Right ventricle myocardium inferior (tissue), 1 donor: ENCODE measurements at places on chromosomes 6 and 20. TPM values are rescaled to one million over a fixed set of nuclear protein-coding genes. Genes with fewer than 3 reads are reported as not detected.
A peak's percentile ranks its signal among the peaks of the same experiment; 100 is the strongest.

GRCh38 chr6:161686655-161687054 is 412.8 kb upstream of the AGPAT4 start:
- DNase-seq, result no peak

DNA sequence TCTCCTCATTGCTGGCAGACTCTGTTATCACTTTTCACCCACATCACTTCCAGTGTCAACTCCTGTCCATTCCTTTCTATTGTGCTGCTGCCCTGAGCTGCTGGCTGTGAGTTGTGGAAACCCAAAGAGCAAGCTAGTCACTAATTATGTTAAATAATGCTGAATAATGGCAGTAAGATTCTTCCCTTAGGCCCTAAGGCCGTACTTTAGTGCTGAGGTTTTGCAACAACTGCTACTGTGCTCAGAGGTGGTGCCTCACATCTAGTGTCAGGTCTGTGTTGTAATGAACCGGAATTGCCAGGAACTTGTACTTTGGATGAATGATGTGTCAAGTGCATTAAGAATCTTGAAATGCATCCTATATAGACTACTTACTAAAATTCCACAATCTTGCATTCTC is 372.2 kb upstream of the RNF217 start:
- no peak for DNase-seq

GRCh38 chr6:33198159-33198852 is 2.2 kb downstream of the RXRB start:
- no peak for DNase-seq

DNA sequence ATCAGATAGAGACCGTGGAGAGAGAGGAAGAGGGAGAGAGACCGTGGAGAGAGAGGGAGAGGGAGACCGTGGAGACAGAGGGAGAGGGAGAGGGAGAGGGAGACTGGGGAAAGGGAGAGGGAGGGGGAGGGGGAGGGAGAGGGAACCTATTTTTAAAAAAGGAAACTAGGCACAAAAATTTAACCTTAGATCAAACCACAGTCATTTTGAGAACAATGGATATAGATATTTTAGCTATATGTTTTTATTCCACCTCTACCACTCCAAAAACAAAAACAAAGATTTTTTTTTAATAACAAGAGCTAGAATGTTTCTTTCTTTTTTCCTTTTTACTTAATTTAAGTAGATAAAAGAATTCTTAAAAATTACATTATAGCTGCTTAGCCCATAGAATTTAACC is 65.1 kb upstream of the SCGN start:
- no peak for DNase-seq

GRCh38 chr6:98627129-98627775 is 207.1 kb upstream of the POU3F2 start:
- no peak for DNase-seq

DNA sequence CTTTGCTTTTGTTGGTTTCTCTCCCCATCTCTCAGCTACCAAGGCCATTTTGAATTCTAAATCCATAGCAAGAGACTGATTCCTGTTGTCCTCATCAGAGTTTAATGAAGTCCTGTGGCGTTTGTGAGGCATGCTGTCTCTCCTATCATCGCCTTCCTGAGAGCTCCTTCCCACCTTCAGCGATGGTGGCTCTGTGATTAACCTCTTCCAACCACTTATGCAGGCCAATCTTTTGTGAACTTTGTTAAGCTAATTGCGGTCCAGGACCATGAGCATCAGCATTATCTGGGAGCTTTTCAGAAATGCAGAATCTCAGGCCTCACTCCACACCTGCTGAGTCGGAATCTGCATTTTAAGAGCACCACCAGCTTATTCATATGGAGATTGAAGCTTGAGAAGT is 272.5 kb upstream of the CDYL start:
- DNase-seq, result no peak

DNA sequence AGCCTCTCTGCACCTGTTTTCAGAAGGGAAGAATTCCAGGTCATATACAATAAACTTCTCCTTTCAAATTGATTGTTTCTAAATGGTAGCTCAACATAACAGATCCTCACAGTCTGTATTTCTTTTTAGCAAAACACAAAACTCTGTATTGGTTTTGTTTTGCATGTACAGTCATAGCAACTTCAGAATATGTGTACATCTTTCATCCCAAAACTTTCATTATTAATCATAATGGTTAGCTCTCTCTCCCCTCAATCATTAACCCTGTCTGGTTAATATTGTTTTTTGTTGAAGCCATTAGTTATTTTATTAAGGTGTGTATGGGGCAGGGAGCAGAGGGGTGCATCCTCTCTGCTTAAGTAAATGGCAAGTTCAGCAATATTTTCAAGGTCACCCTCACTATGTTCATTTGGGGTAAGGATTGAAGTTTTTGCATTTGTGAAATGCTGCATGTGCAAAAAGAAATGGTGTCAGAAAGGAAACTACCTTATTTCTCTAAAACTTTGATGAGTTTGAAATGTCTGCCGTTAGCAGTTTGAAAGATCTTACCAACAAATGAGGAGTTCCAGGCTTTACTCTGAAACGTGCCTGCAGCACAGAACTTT is 136.8 kb upstream of the BTBD3 start:
- no peak for DNase-seq

- DNase-seq, result no peak
Measured at GRCh38 chr6:139330306-139330705, 38.5 kb upstream of the TXLNB start.

DNA sequence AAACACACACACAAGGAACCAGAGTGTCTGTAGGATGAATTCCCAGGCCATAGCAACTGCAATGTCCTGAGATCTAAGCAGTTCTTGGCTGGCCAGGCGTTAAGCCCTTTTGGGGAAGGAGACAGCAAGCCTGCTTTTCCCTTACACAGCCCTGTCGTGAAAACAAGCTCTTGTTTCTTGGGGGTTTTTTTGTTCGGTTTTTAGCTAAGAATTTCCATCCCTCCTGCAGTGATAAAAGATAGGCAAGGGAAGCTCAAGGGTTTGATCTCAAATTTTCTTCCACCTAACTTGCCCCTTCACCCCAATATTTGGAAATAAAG is 1.5 kb downstream of the TNFRSF21 start:
- no peak for DNase-seq

DNA sequence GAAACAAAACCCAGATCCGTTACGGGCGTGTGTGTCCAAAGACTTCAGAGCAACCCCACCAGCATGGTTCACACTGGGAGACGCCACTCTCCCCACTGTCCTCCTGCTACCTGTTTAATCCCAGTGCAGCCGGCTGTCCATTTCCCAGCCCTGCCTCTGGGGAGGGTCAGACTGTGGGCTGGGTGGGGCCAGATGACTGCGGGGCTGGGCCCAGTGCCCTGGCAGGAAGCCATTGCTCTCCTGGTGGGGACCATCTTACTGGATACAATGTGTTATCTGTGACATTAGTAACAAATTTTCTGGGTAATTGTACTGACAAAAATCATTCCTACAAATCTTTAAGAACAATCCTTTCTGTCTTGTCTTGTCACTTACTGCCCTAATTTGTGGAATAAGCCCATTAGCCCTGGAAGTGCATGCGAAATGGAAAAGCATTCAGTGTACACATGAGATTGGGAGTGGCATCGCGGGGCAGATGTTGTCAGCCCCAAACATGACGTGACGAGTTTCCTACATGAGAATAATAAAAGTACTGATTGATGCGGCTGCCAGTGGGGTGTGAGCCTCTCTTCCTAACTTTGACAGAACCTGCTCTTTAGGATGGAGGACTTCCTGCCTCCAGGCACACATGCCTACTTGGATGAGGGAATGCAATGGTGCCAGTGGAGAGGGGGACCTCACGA is 37.9 kb upstream of the PCMTD2 start:
- DNase-seq, result peak; percentile 2

- DNase-seq, result no peak
Measured at GRCh38 chr6:96651816-96652215, 88.9 kb downstream of the FHL5 start.

GRCh38 chr6:90087106-90087833 is 193.0 kb downstream of the GJA10 start:
- DNase-seq, result no peak

GRCh38 chr6:108760126-108761050 is 87.8 kb upstream of the ARMC2 start:
- DNase-seq, result no peak

DNA sequence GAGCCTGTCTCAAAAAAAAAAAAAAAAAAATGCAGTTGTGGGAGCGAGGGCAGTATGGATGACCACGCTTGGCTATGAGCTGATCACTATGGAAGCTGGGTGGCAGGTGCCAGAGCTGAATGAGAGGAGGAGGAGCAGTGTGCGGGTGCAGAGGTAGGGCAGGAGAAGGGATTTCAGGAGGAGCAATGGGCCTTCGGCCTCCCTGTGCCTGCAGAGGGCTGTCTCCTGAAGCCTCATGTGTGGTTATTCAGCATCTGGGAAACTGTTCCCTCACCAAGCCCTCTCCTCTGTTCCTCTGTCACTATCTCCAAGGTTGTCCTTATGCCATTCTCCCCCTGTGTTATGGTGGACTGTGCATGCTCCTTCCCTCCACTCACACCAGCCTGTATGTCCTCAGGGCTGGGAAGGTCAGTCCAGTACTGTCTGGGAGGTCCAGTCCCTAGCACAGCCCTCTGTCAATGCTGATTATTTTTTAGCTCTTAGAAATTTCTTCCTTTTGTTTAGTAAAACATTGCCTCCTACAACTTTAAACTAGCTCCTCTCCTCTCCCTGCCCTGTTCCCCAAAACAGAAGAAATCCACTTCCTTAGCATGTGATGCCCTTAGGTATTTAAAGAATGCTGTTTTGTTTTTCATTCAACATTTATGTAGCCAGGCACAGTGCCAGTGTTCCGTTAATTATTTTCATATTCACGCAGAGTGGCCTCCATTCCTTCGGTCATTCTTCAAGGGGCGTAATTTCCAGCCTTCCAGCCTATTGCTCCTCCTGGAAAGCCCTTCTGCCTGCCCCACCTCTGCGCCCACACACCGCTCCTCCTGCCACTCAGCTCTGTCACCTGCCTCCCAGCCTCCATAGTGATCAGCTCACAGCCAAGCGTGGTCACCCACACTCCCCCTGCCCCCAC is 48.9 kb downstream of the CNBD2 start:
- no peak for DNase-seq

- no peak for DNase-seq
Measured at GRCh38 chr6:25961619-25962148, 918 bp upstream of the TRIM38 start.

- DNase-seq, result no peak
Measured at GRCh38 chr6:52984247-52984646, 10.8 kb downstream of the GSTA4 start.

DNA sequence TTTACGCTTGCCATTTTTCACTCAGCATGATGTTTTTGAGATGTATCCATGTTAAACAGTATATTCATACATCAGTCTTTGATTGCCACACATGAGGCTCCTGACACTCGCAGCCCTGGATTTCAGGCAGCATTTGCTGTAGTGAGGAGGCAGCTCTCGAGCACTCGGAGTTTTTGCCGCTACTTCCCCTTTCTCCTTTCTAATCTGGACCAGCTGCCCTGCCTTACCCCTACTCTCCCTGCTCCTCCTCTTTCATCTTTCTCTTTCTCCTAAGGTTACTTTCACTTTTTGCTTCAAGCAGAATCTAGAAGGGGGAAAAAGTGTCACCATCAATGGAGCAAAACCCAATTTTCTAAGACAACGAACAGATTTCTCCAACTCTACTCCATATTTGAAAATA is 5.9 kb upstream of the CST3 start:
- no peak for DNase-seq

GRCh38 chr6:145632971-145633370 is 102.3 kb downstream of the EPM2A start:
- DNase-seq, result no peak

DNA sequence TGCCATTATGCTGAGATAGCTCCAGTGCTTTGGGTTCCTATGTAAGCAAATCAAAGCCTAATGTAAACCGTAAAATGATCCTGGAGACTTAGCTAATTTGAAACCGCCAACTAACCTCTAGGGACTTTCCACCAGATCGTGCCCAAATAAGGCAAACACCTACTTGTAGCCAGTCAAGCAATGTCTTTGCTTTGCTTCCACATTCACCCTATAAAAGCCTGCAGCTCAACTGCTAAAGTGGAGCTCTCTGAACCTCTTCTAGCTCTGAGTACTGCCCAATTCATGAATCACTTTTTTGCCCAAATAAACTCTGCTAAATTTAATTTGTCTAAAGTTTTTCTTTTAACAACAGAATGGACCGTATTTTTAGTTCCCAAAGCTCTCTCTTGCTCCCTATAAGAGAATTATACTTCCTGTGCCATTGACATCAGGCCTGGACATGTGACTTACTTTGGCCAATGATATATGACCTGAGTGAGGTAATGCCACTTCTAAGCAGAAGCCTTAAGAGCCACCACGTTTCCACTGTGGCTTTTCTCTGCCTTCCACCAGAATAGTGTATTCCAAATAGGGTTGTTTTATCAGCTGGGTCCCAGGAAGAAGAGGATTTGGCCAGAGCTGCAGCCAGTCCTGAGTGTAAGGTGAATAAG is 34.8 kb upstream of the PSMF1 start:
- no peak for DNase-seq

- DNase-seq, result peak; percentile 78
Measured at GRCh38 chr6:36685926-36686667, 7.6 kb downstream of the CDKN1A start.

DNA sequence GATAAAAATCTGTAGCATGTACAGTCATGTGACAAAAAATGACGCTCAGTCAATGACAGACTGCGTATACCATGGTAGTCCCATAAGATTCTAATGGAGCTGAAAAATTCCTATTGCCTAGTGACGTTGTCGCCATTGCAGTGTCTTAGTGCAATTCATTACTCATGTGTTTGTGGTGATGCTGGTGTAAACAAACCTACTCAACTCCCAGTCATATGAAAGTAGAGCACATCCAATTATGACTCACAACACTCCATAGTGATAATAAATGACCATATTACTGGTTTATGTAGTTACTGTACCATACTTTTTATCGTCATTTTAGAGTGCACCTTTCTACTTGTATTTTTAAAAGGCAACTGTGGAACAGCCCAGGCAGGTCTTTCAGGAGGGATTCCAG is 45.0 kb downstream of the TFAP2A start:
- DNase-seq, result no peak

GRCh38 chr20:63835021-63835858 is 4.2 kb upstream of the ZBTB46 start:
- peak; percentile 92 for DNase-seq

DNA sequence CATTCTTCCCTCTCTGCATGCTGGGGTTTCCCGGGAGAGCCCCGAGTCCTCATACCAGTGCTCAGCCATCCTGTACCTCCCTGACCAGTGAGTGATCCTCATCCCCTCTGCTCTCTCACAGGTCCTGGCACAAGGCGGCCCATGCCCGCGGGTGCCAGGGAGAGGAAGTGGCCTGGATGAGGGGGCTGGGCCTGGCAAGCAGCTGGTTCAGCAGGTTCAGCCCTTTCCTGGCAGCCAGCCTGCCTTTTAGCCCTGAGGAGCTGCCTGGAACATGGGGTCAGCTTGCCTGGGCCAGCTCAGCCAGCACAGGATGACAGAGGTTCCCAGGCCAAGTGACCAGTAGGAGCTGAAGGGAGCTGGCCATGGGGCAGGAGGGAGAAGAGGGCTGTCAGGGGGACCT is 10.9 kb downstream of the MOCS1 start:
- peak; percentile 82 for DNase-seq

The PRKN gene
- 19.5 TPM for total RNA-seq
